Ecto neural progenitor cell (in vitro differentiated cells): ENCODE measurements at places on chromosomes 2 and 18.

DNA sequence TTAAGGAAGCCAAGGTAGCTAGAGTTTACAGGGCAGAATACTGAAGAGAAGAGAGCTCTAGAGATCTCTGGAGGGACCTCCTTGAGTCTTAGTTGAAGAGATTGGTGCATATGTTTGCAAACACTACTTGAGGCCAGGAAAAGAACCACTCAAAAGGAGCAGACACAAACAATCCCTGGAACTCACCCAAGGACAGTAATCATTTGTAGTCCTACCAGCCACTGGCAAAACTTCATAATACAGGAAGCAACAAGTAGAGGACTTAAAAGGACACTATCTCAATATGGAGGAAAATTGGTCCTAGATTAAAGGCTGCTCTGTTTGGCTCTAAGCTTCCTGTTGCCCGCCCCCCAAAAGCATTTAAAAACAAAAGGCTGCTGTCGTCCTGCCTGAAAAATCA is 46.9 kb upstream of the UBXN4 start:
- no peak for DNase-seq

DNA sequence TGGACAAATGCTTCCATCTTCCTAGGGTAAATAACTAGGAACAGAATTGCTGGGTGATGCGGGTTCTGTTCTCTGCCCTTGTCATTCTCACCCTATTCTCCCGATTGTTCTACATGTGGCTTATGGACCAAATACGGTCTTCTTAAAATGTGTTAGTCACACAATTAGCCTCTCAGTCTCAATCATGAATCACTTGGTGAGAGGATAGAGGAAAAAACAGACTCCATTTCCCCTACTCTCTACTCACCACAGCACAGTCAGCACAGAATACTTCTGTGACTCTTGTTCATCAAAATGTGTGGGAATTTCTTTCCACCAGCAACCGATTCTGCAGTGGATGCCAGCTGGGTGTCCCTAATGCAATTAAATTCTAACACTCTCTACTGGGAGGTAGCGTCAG is 125.2 kb downstream of the SH3BP4 start:
- DNase-seq = no peak

- DNase-seq = no peak
Observed at GRCh38 chr2:225398372-225398771, 1.1 kb upstream of the NYAP2 start.

DNA sequence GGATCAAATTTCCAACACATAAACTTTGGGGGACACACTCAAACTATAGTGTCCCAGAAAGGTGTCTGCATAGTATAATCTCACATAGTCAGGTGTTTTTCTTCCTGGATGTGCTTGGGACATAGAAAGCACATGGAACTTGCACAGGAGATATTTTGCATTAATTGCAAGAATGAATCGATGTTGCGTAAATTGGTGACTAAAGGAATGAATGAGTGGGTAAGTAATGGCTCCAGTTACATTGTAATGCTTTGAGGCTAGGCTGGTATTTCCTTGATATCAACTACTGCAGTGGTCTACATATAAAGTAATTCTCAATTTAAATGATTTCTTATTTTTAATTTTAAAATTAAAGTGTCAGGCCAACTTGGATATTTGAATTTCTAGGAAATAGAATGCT is 53.4 kb downstream of the SH3RF3 start:
- no peak for DNase-seq

DNA sequence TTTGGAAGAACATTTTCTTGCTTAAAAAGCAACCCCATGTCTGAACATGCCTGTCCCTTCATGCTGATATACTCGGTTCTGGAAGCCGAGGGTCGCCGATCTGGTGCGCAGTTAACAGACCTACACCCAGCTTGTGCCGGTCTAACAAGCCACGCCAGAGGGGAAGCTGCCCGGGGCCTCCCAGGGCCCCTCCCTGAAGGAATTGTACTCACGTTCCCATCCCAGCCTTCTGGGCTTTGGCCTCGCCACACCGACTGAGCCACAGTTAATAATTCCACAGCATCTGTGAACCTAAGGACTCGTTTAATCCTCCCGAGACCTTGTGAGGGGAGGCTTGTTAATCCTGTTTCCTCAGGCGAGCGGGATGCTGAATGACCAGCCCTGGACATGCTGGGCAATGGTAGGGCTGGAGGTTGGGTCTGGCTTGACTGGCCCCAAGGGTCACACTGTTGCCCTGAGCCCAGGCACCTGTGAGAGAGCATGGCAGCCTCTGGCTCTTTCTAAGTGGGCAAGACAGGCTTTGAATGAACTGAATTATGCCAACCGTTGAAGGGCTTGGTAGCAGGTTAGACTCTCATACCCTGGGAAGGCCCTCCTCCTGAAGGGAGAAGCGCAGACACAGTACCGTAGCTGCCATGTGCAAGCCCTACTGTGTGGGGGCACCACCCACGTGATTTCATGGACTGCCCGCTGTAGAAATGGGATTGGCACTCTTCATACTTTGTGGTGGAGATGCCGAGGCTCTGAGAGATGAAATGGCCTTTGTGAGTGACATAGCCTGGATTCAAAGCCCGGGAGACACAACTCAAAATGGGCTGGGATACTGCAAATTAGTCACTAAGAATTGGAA is 27.9 kb upstream of the ODC1 start:
- DNase-seq = no peak

GRCh38 chr2:196066291-196067087 is 2.1 kb downstream of the DNAH7 start:
- no peak for DNase-seq

DNA sequence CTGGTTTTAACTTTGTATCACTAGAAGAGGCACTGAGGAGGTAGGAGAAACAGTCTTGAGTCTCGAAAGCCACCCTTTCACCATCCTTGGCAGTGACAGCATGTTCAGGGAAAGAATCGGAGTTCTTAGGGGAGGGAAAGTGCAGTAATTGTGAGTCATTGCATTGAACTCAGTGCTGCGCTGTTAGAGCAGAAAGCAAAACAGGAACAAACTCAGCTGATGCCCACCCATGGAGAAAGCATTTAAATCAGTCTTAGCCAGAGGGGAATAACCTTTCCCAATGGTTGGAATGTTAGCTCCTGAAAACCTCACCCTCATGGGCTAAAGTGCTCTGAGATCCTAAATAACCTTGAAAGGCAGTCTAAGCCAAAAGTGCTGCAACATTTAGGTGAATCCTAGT is 845.6 kb upstream of the CNTNAP5 start:
- no peak for DNase-seq

DNA sequence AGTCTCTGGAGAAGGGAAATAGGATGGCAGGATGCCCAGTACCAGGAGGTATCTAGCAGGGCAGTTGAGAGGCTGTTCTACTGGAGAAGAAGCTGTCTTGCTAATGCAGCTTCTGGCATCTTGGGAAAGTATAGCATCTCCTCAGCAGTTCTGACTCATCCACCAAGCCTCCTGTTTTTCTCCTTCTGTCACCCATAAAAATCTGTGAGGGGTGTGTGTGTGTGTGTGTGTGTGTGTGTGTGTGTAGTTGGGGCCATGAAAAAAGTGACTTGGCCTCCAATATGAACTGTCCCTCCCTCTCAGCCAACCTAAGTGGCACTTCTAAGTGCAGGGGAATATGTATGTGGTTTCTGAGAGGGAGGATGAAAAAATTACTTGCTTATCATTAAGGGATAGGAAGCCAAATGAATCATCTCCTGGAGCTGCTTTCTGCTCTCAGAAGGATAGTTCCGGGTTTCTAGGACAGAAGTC is 83.9 kb downstream of the CBLN2 start:
- DNase-seq = no peak

DNA sequence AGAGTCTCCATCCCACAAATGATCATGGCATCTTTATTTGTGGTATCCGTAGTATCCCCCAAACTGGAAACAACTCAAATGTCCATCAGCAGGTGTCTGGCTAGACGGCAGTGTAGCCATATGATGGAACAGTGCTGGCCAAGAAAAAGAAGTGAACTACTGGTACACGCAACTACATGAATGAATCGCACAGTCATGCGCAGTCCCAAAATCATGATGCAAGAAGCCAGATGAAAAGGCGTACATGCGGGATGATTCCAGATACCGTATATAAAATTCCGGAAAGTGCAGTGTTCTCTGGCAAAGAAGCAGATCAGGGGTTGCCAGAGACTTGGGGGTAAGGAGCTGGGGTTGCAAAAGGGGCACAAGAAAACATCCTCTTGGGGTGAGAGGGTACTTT is 102.5 kb downstream of the ASAP2 start:
- no peak for DNase-seq

GRCh38 chr2:46268196-46268595 is 29.0 kb upstream of the EPAS1 start:
- DNase-seq = no peak
